ENCODE measurements at places on chromosomes 5 and 9. TPM values are rescaled to one million over a fixed set of nuclear protein-coding genes. Genes with fewer than 3 reads are reported as not detected.

Gene NDUFA8
- total RNA-seq: 22.8 TPM

Gene DNLZ
- total RNA-seq: 27.6 TPM

Gene WWC1
- 4.7 TPM for total RNA-seq

Gene SPATA31C2
- total RNA-seq: not detected

Gene UBE2D2
- total RNA-seq: 90.2 TPM

Gene PLPP7
- 4.3 TPM for total RNA-seq

Gene RASEF
- total RNA-seq: 0.44 TPM

Gene IL4
- not detected for total RNA-seq

Gene SOWAHA
- not detected for total RNA-seq

Gene NMRK1
- 11.3 TPM for total RNA-seq

Gene EGFL7
- 17.9 TPM for total RNA-seq

Gene CTNND2
- total RNA-seq: not detected

Gene MELK
- total RNA-seq: 57.0 TPM

Gene KCNIP1
- total RNA-seq: not detected

Gene SPATA31A3
- not detected for total RNA-seq

Gene LHX6
- total RNA-seq: under 0.01 TPM

Gene PRR16
- 13.2 TPM for total RNA-seq

Gene BAAT
- not detected for total RNA-seq

Gene PTGS1
- total RNA-seq: 39.2 TPM

Gene WDR31
- total RNA-seq: 1.3 TPM

Gene GPX8
- 102 TPM for total RNA-seq

Gene CAMK4
- total RNA-seq: 4.2 TPM
